ENCODE measurements at places on chromosomes 2 and 18.
A peak's percentile ranks its signal among the peaks of the same experiment; 100 is the strongest.

DNA sequence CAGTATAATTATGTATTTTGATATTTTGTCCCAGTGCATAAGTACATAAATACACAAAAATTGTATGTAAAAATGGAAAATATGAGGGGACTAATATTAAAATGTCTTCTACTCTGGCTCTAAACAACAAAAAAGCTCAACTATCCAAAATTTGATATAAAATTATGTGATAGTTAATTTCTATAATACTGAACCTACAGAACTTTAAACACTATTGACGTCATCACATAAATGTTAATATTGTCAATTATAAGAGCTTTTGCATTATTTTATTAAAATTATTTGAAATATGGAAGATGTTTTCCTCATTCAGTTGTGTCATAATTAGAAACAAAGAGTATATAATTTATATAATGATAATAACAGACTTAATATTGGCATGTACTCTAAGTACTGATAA lies 1139.7 kb upstream of the TMEFF2 start:
- no peak for DNase-seq

- DNase-seq: peak; percentile 87
These were observed at the start of gene RMC1 for GRCh38 chr18:23503038-23503962. Gene RMC1 (plus strand): TSS chr18:23503511. CDS start chr18:23503619, 108 bp downstream.

DNA sequence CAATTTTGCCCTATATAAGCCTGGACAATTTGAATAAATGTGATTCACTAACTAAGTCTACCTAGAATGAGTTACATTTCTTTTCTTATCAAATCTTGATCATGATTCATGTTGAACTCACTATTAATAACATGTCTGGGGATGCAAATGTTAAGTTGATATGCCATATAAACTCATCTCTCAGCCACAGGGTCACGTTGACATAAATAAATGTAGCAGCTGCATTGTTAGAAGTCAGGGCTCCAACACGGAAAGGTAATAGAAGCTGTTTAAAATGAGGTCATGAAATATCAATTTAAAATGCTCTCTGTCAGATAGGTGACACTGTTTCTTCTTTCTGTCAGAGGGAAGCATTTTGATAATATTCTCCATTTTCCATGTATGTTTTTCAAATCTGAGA lies 521.9 kb downstream of the CCDC85A start:
- DNase-seq: no peak

DNA sequence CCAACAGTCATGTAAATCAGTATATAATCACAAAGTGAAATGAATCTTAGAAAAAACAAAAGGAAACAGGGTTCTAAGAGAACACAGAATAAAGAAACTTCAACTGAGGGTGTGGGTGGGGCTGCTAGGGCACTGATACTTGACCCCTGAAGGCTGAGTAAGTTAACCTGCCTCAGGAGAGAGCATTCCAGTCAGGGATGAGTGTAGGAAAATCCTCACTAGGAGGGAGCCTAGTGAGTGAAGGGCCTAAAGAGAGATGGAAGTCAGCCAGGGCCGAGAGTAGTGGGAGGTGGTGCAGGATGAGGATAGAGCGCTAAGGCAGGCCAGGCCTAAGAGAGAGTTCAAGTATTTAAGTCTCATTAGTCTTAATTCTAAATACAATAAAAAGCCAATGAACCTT lies 342.6 kb downstream of the SATB2 start:
- DNase-seq: no peak

GRCh38 chr18:27599202-27599829 lies 414.2 kb upstream of the CHST9 start:
- DNase-seq: peak; percentile 37

DNA sequence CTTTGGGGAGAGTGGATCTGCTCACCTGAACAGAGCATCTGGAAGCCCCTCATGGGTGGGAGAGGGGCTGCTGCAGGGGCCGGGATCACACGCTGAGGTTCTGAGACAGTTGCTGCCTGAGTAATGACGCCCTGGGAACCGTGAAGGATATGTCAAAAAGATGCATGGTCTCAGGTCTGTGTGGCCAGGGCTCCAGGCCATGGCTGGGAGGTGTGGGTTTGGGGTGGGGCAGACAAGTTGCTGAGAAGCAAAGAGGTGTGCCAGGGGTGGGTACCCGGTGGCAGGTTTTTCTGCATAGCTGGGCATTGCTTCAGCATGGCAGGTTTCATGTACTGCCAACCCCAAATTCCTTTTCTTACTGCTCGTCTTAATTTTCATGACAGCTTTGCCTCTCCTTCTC lies 133.5 kb downstream of the RPIA start:
- DNase-seq: no peak

DNA sequence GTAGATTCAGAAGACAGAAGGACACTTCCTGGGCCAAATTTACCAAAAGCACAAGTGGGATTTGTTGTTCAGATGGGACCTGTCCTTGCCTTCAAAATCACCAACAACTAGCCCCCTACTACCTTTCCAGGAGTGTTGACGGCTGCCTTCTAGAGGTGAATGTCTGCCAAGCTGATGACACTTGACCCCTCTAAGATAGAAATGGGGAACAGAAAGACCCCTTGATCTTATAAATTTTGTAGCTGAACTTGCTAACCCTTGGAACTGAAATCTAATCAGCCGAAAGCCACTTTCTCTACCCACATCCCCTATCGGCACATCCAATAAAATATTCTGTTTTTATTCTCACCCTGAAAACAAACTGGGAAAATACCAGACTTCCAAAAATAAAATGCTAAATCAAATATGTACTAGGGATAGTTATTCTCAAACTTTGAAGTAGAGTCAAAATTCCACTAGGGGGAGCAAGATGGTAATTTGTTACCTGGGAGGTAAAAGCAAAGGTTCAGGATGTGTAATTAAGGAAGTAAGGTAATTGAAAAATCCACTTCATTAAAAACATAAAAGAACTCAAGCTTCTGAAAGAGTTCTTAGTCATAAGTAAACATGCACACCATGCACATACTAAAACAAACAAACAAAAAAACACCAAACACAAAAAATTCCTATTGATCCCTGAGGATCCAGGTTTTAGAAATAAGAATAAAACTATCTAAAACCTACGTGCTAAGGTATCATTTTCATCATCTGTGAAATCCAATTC lies 119.2 kb downstream of the ANKRD44 start:
- DNase-seq: peak; percentile 44

- no peak for DNase-seq
These were observed 75.0 kb upstream of the SLC25A52 start for GRCh38 chr18:31835528-31836133.

- no peak for DNase-seq
These were observed 706.0 kb downstream of the KCNJ3 start for GRCh38 chr2:155404433-155405002.

GRCh38 chr2:202122980-202123720 lies 50.1 kb downstream of the KIAA2012 start:
- peak; percentile 20 for DNase-seq

GRCh38 chr18:8778386-8778785 lies 73.0 kb downstream of the MTCL1 start:
- no peak for DNase-seq

DNA sequence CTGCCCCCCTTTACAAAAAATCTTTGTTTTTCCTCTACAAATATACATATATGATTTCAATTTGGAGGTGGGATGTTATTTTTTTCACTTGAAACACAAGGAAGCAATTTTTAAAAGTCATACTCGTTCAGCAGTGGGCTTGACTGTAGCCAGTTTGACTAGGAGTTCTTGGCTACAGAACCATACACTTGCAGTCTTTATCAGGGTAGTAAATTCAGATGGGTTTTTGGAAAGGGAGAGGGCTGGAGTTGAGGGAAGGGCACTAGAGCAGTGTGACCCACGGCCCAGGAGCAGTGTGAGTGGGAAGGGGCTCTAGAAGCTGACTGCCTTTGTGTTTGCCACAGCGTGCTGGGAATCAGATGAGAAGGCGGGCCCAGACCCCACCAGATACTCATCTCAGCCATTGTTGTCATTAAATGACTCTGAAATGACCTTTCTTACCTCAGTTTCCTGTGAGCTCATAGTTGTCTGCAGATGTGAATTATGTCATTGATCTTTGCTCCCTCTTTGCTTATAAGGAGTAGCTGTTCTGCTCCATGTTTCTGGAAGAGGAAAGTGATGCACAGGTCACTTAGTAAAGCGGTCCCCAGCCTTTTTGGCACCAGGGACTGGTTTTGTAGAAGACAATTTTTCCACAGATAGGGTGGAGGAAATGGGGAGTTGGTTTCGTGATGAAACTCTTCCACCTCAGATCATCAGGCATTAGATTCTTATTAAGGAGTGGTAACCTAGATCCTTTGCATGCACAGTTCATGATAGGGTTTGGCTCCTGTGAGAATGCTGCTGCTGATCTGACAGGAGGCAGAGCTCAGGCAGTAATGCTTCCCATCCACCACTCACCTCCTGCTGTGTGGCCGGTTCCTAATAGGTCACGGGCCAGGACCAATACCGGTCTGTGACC lies 116.8 kb downstream of the SPTBN1 start:
- DNase-seq: no peak

- DNase-seq: no peak
These were observed 226.3 kb upstream of the HDAC4 start for GRCh38 chr2:239626961-239627592.

- DNase-seq: no peak
These were observed 121.4 kb downstream of the CTAGE1 start for GRCh38 chr18:22296304-22296703.

GRCh38 chr2:136005462-136006196 lies 20.2 kb upstream of the DARS1 start:
- no peak for DNase-seq

DNA sequence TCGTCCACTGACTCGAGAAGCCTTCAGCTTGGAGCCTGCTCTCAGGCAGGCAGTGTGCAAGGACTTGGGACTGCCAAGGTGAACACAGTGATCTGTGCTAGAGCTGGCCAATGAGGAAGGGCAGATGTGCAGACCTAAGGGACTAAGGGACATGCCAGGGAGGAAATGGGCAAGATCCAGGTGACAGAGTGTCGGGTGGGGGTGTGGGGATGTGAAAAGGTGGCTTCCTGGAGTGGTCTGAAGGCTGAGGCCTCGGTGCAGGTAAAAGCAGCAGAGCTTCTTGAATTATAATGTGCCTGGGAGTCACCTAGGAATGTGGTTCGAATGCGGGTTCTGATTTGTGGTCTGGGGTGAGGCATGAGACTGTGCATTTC lies 42.0 kb downstream of the STEAP3 start:
- no peak for DNase-seq

All from DMS153 (cell line).